ENCODE measurements at places on chromosomes 11 and 22.

DNA sequence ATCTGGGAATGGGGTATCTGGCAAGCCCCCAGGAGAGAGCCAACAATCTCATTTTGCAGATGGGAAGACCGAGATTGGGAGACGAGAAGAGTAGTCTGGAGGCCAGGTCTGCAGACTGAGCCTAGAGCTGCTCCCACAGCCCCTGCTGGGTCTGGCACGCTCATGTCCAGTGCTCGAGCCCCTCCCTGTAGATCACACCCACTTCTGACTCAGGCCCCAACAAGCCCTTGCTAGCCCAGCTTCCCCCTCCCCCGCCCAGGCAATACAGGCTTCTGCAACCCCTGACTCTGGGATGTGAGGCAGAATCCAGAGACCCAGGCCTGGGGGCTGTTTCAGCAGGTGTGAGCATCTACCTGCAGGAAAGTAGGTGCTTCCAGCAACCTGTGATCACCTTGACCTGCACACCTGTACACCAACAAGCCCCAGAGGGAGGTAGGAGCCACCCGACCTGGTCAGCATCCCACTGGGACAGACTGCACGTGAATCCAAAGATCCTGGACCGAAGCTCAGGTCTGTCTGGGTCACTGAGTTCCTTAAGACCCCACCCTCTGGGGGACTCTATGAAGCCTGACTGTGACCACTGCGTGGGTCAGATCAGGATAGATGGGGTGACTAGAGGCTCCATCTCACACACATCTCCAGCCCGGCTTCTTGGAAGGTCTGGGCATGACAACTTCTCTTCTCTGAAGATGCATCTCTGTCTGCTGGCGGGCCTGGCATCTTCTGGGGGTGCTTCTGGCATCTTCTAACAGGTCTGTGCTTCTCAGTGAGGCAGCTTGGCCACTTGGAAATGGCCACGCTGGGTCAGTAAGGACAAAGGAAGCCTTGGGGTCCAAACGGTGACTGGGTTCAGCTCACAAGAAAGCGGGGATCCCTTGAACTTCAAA is 29.3 kb downstream of the LINC01488 start:
- no peak for DNase-seq

- no peak for DNase-seq
Measured at GRCh38 chr22:49362211-49362839, 465.3 kb downstream of the BRD1 start.

DNA sequence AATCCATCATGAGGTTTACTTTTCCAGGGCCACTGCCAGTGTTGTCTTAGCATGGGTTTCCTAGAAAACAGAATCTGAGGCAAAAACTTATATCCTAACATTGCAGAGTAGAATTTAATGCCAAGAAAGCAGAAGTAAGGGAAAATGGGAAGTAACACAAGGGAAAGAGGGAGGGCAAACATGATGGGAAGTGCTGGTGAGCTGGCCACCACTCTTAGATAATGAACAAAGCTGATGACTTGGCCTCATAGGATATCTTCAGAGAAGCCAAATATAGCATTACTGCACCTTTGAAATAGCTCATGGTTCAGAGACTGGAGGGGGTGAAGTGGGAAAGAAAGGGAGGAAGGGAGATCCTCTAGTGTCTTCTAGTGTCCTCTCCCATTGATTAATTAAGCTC is 24.8 kb upstream of the CALCB start:
- DNase-seq: no peak

DNA sequence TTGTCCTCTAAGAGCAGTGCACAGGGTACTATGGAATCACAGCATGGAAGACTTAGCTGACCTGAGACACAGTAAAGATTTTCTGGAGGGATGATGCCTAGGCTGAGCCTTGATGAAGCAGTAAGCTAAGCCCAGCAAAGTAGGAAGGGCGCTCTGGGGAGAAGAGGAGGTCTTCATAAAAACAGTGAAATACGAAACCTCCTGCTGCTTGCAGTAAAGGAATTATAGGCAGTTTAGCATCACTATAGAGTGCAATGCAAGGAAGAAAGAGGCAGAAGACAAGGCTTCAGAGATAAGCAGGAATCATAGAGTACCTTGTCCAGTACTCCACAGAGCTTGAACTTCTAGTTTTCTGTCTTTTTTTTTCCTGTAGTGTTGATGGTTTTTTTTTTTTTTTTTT is 555.7 kb upstream of the CADM1 start:
- DNase-seq: no peak

- DNase-seq: no peak
Measured at GRCh38 chr22:49561976-49562375, 265.7 kb downstream of the BRD1 start.

GRCh38 chr11:88849368-88849767 is 216.4 kb downstream of the GRM5 start:
- no peak for DNase-seq

DNA sequence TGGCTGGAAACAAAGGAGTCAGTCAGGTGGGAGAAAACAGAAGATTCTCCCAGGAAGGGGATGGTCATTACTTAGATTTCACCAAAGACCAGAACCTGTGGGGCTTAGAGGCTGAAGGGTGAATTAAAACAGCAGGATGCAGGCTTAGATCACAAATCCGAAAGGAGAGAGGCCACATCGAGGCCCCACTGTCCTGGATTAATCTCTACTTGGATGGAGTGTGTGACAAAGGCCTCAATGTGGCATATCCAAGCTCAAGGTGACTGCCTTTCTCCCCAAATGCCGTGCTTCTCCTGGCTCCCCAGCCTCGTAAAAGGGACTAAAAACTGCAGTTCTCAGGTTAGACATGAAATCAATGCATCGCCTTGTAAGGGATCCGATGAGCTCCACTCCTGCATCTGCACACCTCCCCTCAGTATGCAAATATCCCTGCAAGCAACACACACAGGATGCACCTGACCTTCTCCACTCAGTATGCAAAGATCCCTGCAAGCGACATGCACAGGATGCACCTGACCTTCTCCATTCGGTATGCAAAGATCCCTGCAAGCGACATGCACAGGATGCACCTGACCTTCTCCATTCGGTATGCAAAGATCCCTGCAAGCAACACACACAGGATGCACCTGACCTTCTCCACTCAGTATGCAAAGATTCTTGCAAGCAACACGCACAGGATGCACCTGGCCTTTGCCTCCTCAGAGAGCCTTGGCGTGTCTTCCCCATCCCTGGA is 447.4 kb downstream of the BRD1 start:
- DNase-seq: no peak

GRCh38 chr22:30609260-30610185 is 2.5 kb downstream of the TCN2 start:
- DNase-seq: no peak

All from activated T-cell treated with anti-CD3 and anti-CD28 coated beads for 1 hour (primary cell).